ENCODE measurements at places on chromosomes 13 and 19.

GRCh38 chr13:97136418-97136817 is 85.7 kb upstream of the MBNL2 start:
- no peak for DNase-seq

- DNase-seq, result no peak
These were observed 4.8 kb downstream of the TTYH1 start for GRCh38 chr19:54420068-54420382.

GRCh38 chr19:21569494-21569865 is 64.1 kb downstream of the ZNF429 start:
- DNase-seq, result no peak

DNA sequence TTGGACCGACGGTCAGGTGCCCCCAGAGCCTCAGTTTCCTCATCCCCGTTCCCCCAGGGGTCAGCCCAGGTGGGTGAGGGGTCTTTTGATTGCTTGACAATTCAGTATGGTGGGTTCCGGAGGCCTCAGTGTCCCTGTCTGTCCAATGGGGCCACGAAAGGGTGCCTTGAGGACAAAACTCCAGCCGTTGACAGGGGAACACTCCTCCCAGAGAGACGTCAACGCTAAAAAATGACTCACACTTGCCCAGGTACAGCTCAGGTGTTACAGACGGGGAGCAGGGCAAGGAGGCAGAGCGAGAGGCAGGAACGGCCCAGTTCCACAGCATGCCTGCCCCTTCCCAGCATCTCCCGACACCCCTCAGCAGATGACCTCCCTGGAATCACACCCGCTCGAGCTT is 1.8 kb downstream of the TNFAIP8L1 start:
- no peak for DNase-seq

DNA sequence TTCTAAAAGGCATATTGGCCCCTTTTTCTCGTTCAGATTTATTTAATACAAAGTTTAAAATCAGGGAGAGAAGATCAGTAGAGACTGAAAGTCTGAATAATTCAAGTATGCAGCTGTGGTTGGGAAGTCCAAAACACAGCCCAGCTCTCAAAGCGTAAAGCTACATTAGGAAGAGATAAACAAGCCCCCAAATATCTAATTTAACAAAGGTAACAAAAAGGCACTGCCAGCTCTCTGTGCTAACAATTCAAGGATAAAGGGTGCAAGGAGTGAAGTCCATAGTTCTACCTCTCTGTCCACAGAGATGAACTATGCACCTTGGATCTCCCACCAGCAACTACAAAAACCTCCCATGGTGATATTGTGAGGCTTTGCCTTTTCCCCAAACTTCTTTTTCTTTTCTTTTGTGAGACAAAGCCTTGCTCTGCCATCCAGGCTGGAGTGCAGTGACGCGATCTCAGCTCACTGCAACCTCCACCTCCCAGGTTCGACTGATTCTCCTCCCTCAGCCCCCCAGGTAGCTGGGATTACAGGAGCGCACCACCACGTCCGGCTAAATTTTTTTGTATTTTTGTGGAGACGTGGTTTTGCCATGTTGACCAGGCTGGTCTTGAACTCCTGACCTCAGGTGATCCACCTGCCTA is 104.4 kb downstream of the LHFPL6 start:
- no peak for DNase-seq

- DNase-seq, result no peak
These were observed 10.3 kb downstream of the GNA15 start for GRCh38 chr19:3145909-3146676.
